ENCODE measurements at places on chromosomes 3 and 15.

DNA sequence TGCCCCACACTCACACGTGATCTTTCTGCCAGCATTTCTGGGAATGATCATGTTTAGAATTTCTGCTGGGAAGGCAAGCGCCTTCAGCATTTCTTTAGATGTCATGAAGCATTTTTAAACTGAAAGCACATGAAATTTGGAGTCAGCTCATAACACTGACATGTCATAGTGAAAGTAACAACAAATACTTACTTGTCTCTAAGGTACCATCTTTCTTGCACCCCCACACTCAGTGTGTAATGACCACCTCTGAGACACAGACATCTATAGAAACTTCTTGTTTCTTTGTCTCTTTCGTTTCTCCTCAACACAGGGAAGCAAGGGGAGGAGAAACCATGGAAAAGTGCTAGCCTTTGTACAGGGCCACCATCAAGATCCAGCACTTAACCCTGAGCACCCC, 171.7 kb downstream of the RORA start:
- DNase-seq = no peak

- no peak for DNase-seq
These were observed 354.2 kb upstream of the IL12A start for GRCh38 chr3:159634483-159634882.

DNA sequence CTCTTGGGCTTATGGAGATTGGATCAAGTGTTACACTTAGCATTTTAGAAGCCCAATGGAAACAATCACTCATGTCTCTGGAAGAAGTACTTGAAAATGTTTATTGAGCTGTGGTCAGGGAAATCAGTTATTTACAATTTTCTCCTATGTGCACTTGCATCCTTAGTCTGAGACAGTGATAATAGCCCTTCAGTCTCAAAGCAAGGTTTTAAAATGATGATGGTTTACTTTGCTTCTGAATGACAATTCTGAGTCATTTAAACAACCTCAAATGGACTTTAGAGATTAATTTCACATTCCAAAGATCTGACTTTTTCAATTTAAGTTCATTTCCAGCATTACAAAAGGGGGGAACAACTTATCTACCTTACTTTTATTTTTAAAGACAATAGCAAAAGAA, 20.1 kb downstream of the TIPARP start:
- no peak for DNase-seq

- no peak for DNase-seq
These were observed 4.1 kb upstream of the RTP1 start for GRCh38 chr3:187193181-187193580.

DNA sequence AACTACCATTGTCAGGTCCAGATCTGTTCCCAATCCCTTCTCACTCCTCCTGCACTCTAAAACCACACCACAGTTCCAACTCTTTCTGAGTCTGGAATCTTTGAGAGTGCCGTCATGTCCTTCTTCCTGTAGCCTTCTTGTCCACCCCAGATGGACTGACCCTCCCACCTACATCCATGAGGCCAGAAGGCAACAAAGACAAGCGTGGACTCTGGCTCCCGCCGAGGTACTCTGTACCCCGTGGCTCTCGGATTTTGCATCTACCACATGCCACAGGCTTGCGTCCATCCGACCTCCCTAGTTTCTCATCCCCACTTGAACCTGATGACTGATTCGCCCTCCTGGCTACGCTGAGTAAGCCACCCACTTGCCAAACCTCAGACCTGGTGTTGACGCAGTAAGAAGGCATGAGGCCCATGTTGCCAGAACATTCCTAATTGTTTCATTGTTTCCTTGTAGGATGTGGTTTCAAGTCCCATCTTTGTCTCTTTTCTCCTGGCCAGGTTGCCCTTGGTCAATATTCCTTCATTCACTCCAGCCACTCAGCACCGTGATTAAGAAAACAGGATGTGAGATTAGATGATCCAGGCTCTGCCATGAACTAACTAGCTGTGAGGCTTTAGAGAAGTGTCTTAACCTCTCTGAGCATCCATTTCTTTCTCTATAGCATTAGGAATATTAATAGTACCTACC, 1.1 kb upstream of the ZBTB38 start:
- DNase-seq = no peak

DNA sequence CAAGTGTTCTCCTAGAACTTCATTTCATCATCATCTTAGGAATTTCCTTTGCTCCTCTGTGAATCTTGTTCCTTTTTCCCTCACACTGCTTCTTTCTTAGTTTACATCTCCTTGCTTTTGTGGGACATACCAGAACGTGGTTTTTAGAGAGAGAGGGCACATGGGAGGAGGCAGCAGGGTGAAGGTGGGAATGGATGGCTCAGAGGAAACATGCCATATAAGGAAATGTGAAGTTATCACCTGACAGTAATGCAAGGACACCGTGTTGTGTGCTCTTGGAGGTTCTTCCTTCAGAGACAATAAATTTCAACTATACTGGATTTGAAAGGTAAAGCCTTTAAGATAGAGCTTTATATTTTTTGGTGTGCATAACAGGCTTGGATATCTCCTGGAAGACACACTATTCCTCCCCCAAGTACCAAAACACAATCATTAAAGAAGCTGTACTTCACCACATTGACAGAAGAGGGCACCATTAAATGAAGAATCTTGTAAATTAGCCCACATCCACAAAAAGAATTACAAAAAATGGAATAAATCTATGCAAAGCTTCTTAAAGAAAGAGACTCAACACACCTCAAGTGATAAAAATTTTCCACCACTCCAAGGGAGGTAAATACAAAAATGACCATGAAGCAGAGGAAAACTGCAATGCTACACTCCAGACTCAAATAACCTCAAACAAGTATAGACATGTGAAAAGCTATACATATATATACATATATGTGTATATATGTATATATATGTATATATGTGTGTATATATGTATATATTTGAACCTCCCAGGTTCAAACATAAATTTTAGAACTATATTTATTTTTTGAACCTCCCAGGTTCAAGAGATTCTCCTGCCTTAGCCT, 26.1 kb downstream of the RPL39L start:
- DNase-seq = no peak

GRCh38 chr3:57464801-57465200, 79.3 kb downstream of the DNAH12 start:
- no peak for DNase-seq

DNA sequence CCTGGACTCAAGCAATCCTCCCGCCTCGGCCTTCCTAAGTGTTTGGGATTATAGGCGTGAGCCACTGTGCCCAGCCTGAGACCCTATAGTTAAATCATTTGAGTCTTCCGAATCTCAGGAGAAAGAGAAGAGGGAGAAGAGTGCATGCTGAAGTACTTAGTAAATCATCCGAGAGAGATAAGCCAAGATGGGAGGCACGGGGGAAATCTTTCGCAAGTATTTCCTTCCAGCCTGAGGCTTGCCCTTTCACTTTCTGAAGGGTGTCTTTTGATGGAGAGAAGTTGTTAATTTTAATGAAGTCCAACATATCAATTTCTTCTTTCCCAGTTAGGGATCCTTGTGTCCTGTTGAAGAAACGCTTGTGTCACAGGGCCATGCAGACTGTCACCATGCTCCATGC, 97.1 kb upstream of the SLC6A6 start:
- no peak for DNase-seq

DNA sequence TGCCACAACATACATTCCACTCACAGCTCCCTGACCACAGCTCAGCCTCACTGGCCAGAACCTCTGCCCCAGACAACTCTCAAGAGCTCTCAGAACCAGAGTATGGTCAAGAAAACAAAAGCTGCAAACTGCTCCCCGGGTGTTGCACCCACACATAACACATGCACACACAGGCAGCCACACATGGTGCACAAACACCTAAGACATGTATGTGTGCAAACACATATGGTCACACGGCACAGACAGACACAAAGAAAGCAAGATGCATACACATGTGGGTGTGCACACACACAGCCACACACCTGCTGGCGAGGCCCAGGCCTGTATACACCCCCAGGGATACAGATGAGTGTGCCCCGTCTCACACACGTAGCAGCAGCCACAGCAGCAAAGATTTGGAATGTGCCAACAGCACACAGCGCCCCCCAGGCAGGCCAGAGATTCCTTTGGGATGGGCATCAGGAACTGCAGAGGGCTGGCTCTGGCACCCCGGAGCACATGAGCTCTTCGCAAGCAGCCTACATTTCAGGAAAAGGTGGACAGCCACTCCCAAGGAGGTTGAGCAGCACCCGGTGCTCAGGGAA, 6.6 kb downstream of the KLF15 start:
- no peak for DNase-seq

DNA sequence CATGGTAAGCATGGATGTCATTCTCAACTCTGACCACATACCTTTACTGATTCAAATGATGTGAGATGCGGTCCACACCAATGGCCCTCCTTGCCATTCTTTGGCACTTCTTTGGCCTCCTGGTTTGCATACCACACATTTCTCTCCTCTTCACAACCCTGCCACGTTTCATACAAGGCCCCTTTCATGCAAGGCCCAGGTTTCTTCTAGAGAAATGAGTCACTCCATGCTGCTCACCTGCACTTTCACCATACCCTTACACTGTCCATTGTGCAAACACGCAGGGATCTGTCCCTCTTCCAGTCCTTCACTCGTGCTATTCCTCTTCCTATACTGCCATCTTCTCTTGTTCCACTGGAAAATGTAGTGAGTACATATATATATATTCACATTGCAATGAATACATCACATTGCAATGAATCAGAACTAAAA, 24.4 kb upstream of the SLC24A5 start:
- DNase-seq = no peak

- no peak for DNase-seq
These were observed 113.0 kb upstream of the ETV5 start for GRCh38 chr3:186221760-186222378.

GRCh38 chr3:155712008-155712407, 32.9 kb downstream of the PLCH1 start:
- no peak for DNase-seq

GRCh38 chr3:72421126-72421525, 427.1 kb downstream of the SHQ1 start:
- no peak for DNase-seq

DNA sequence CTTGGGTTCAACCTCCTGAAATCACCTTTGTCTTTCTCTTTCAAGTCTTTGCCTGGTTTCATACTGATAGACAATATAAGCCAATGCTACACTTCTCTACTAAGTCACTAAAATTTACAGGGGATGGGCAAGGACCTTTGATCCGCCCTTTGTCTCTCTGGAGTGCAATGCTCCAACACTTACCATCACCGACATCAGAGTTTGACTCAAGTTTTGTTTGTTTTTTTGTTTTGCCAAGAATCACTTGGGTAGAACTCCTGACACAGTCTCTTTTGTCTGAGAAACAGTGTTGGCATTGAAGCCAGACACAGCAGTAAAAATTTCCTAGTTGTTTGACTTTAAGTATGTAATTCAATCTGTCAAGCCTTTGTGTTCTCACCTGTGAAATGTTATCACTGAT, 29.3 kb downstream of the NFKBIZ start:
- DNase-seq = no peak

DNA sequence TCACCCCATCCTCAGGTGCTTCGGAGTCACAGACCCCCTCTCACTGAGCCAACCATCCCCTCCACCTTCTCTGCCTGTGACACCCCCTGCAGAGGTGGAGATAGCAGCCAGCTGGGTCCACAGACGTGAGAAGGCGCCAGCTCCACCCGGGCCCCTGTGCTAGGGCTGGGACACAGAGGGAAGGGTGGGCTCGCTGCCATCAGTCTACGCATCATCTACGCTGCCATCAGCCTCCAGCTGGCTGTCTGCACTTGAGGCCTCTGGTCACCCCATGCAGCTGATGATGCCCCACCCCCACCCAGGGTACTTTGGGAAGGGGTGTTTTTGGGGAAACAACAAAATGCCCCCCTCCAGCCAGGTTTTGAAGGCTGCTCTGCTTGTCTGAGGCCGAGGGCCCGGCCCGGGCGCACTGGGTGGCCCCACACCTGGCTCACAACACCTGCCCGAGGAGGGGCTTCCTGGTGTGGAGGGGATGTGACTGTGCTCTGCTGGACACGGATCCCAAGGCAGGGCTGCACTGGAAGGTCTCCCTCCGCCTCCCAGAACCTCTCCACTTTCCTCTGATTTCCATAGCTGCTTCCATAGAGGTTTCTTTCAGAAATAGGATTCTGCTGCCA, 163.4 kb upstream of the IQSEC1 start:
- DNase-seq = peak; percentile 8

DNA sequence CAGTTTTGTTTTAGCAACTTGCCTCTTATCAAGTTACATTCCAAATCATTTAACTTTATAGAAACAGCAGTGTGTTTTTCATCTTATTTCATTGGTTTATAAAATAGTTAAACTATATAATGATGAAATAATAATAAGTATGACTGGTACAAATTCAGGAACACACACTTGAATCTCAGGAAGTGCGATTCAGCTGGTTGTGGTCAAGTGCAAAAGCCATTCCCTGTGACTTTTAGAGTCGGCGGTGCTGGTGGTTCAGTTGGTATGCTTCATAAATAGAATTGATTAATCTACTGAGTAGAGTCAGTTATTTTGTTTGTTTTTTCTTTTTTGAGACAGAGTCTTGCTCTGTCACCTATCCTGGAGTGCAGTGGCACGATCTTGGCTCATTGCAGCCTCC, 22.7 kb downstream of the SACM1L start:
- DNase-seq = no peak

GRCh38 chr3:28019740-28020139, 221.7 kb upstream of the CMC1 start:
- DNase-seq = no peak
